ENCODE measurements at places on chromosomes 16 and 17. TPM values are rescaled to one million over a fixed set of nuclear protein-coding genes. Genes with fewer than 3 reads are reported as not detected.

DNA sequence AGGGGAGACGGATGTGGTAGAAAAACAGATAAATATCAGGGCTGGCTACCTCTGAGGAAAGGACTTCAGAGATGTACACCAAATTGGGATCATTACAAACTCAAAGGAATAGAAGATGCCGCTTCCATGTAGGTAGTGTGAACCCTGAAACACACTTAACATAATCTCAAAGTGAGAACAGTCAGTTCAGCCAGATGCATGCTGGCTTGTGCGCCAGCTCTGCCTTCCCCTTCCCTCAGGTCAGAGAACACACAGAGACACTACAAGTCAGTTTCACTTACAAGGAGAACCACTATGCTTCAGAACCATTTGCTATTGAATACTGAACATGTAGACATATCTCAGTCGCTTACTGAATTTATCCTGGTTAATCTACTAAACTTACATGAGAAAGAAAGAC lies 176.0 kb upstream of the AXIN2 start:
- no peak for DNase-seq

Gene AANAT
- not detected for total RNA-seq

GRCh38 chr17:65423346-65424140 lies 137.9 kb downstream of the AXIN2 start:
- no peak for DNase-seq

- DNase-seq, result no peak
Measured at GRCh38 chr17:7429722-7430121, 1.1 kb downstream of the SPEM3 start.

GRCh38 chr16:65658349-65658748 lies 536.5 kb upstream of the CDH11 start:
- no peak for DNase-seq

DNA sequence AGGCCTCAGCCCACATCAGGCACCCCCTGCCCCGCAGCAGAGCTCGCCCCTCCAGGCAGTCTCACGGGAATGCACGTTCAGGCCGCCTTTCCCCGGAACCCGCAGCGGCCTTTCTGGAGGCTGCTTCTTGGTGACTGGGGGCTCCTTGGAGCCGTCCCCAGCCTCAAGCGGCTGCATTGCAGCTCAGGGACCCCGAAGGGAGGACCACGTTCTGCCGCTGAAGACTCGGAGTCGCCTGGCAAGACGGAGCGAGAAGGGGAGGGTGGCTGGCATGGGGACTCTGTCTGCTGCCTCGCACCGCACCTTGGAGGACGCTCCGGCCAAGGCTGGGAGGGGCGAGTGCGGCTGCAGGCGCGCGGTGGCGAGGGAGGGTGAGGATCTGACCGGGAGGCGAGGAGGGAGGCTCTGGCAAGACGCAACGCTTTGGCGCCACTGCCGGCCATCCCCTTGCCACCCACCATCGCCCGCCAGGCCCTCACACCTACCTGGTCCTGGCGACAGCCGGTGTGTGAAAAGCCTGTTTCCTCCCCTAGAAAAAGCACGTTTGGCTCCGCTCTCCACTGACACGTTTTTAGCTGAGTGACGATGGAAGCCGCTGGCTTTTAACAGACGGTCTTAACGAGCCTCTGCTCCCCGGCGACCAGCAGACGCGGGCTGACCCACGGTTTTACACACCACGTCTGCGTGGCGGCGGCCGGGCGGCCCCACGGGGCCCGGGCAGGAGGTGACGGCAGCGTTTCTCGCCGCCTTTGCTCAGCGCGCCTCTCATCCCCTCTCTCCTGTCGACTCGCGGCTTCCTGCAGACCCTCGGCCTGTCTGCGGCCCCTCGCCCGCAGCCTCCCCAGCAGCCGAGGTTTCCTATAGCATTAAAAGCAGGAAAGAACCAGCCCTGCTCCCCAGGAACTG lies 16.7 kb upstream of the GNG13 start:
- DNase-seq, result no peak

Data from breast epithelium (tissue), 4 donors.